NB4 (cell line): ENCODE measurements at places on chromosomes 3 and 15.

- DNase-seq, result peak; percentile 72
Measured at GRCh38 chr15:33226559-33227181, 32.2 kb upstream of the FMN1 start.

DNA sequence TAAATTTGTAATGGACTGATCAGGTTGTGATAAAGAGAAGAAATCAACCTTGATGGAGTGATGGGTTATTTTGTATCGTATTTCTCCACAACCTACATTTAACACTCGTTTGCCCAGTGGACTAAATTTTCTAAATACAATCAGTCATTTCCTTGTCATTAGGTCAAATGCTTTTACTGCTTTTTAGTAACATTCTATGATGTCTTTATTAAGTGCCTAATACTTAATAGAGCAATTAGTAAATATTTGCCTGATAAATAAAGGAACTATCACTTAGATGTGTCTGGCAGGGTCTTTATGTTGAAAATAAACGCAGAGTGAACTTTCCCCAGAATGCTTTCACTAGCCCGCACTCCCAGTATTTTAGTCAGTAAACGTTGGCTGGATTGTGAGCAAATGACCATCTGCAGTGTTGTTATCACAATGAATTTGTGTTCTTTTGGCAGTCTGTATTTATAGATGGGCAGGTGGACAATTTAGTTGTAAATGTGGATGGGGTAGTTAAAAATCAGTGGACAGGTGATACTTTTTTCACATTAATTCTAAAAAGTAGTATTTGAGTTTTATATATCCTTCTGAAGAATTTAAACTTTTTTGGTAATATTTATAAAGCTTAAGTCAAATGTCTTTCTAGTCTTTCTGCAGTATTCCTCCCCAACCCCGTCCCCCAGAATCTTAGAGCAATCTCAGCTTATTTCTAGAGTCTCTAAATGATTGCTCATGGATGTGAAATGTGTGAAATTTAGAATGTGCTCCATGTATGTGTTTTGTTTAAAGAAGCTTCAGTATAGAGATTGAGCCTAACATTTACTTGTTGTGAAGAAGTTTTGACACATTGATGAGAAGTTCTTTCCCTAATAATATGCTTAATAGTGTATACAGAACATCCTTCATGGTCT is 4.9 kb downstream of the USP3 start:
- no peak for DNase-seq

DNA sequence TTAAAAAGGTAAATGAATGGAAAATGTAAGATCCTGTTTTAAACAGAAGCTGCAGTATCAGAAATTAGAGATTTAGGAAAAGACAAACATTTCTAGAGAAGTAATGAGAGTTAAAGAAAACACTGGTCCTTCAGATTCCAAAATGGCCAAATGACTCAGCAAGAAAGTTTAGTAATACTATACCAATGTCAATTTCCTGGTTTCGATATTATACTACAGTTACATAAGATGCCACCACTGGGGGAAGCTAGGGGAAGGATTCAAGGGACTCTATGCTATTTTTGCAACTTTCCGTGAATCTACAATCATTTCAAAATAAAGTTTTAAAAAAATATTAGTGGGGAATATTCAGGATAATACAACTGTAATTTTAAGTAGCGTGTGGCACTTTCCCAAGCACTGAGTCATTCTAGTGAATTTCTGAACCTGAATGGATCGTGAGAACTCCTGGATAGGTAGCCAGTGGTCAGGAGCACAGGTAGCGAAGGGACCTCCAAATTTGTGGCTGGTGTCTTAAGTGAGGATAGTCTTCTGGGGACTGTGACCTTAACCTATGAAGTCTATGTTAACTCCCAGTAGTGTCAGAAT is 37.6 kb downstream of the TMCC1 start:
- peak; percentile 72 for DNase-seq

DNA sequence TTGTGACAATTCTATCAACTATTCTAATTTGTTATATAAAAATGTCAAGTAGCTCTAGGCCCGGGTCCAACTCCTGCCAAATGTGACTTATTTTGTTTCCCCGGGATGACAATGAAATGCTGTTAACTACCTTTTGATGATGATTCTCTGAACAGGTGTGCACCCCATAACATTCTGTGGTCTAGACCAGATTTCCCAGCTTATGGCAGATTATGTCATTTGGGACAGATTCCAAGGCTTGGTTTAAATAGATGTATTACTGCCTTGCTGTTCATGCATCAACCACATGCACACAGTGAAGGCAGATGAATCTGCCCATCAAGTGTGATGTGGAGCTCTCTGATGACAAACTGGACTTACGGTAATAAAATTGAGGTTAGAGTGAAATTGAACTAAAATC is 150.5 kb downstream of the MECOM start:
- no peak for DNase-seq

DNA sequence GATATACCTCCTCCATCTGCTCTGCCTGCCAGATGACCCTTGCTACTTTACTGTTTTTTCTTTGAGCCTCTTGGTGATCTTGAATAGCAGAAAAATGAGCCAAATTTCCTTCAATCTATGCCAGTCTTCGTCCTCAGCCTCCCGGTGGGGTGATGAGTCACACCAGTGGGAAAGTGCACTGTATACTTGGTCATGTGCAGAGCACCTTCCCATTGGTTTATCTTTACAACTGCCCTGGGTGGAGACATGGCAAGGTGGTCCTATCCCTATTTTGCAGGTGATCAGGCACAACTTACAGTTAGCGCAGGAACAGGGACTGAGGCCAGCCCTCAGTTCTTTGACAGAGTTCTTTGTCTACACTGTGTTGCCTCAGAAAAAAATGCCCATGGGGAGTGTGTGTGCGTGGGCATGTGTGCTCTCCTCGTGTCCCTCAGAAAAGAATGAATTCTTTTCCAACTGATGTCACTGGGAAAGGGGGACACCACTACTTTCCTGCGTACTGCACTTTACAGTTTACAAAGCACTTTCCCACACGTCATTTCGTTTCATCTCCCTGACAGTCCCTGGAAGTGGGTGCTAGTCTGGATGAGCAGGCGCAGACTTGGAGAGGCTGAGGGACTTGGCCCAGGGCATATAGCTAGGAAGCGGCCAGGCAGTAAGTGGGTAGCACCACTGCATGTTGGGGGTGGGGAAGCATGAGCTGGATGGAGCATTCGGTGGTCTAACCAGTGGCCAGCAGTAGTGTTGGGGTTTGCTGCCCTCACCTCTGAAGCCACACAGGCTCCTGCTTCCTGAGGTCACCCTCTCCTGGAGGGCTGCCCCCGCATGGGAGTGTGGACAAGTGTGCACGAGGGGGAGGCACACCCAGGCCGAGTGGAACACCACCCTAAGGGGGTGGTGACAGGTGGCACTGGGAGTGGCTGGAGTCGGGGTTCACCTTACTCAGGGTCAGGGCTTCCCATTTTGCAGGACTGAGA is 24.1 kb downstream of the SMAD3 start:
- DNase-seq, result peak; percentile 56

- no peak for DNase-seq
Measured at GRCh38 chr3:180563406-180563805, 38.6 kb upstream of the TTC14 start.

DNA sequence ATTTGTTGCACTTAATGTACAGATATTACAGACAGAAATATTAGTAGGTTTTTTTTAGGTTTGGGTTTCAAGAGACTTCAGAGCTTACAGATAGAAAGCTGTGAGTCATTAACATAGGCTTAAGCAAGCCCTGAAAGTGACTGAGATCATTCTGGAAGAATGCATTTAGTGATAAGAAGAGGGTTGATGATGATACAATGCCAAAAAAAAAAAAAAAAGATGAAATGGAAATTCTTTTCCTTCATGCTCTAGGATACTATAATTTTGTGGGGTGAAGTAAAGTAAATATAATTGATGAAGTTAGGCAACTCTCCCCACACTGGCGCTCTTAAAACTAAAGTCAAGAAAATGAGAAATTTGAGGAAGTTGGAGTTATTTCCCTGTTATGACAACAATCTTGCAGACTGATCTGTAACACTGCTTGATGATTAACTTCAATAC is 169.4 kb upstream of the ZNF385D start:
- DNase-seq, result no peak

GRCh38 chr3:57256844-57257243 is 29.3 kb downstream of the APPL1 start:
- no peak for DNase-seq

GRCh38 chr3:195441476-195441991 is 1.3 kb downstream of the ACAP2 start:
- no peak for DNase-seq

GRCh38 chr15:72725446-72725845 is 39.4 kb downstream of the BBS4 start:
- no peak for DNase-seq

- no peak for DNase-seq
Measured at GRCh38 chr3:108029466-108029865, 61.4 kb downstream of the CD47 start.

DNA sequence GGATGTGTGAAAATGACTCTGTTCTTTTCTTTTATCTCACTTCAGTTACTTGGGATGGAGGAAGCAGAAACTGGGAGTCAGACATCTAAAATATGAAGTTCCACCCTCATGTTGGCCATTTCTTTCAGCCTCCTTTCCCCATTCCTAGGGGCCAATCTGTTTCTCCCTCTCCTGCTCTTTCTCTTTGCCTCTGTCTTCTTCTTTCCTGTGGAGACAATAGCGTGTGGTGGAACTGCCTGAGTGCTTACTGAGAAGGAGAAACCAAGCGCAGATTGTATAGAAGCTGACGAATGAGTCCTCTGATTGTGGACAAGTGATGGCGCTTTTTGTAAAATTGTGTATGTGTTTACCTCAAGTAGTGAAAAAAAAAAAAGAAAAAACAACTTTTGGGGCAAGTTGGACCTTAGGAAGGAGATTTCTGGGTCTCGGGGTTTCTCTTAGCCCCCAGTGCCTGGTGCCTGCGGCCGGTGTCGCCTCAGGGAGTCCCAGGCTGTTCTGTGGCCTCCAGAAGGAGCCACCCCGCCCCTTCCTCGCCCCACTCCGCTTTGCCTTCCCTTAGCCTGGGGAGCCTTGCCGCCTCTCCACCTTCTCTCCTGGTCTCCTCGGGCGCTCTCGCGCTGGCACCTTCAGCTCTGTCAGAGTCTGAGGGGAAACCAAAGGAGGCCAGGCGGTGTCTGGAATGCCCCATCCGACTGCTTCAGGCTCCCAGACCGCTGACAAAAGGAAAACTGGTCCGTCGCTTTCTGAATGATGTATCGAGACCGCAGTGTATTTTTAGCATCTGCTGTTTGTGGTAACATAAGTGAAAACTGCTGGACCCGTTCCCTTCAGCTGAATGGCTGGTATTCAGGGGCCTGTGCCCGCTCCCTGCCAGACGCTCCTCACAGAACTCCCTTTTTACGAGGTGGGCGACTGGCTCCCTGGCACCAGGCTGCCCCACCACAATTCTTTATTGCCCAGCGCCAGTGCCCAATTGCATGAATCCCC is 30.1 kb downstream of the SCG5 start:
- no peak for DNase-seq

DNA sequence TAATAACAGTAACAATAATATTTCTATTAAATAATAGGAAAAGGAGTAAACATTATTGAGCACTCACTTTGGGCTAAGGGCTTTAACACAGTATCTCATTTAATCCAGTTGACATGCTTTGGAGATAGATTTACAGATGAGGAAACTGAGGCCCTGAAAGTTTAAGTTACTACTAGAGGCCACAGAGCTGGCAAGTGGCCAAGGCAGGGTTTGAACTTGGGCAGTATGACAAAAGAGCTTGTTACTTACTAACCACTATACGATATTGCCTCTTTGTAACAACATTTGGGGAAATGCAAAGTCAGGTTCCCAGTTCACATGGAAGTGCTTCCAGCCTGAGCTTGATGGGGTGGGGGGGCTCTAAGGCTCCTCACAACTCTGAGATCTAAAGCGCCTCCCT is 149.1 kb upstream of the LMCD1 start:
- no peak for DNase-seq

GRCh38 chr3:10393514-10393913 is 72.6 kb upstream of the SEC13 start:
- no peak for DNase-seq

DNA sequence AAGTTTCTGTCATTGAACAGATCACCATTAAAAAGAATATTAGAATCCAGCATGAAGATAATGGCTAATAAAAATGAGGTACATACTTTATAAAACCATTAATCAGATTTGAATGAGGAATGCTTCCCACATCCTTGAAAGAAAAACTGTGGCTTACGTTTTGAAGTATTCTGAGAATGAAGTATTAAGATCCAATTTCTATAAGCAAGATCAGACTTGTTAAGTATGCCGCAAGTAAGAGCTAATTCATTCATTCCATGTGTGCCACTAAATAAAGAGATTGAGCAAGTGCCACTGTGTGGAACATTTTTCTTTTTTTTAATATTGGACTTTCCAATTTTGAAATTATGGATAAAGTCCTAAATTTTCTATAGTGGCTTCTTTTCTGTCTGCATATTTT is 30.6 kb downstream of the NMD3 start:
- DNase-seq, result no peak

GRCh38 chr15:96774216-96774615 is 443.7 kb downstream of the NR2F2 start:
- DNase-seq, result no peak

- DNase-seq, result no peak
Measured at GRCh38 chr3:37953707-37954394, 36.7 kb upstream of the VILL start.

DNA sequence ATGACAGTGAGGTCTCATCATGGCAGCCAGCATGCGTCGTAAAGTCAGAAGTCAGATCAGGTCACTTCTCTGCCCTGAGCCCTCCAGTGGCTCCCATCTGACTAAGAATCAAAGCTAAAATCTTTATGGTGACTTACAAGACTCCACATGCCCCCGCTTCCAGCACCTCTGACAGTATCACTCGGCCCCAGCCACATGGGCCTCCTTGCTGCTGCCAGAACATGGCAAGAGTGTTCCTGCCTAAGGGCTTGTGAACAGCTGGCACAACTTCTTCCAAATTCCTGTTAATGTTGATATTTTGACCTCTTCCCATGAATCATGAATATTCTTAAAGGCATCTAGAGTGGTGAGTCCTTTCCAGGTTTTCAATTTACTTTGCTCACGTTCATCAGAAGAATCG is 20.5 kb downstream of the POLR2M start:
- no peak for DNase-seq

DNA sequence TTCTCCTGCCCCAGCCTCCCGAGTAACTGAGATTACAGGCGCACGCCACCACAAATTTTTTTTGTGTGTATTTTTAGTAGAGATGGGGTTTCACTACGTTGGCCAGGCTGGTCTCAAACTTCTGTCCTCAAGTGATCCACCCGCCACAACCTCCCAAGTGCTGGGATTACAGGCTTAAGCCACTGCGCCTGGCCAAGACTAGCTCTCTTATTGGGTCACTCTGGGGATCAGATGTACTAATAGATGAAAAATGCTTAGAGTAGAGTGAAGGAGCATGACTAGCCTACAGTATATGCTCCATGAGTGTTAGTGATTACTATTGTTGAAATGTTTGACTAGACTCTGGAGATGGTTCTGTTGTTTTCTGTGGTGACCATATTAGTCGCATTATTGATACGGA is 21.8 kb downstream of the RARB start:
- no peak for DNase-seq

DNA sequence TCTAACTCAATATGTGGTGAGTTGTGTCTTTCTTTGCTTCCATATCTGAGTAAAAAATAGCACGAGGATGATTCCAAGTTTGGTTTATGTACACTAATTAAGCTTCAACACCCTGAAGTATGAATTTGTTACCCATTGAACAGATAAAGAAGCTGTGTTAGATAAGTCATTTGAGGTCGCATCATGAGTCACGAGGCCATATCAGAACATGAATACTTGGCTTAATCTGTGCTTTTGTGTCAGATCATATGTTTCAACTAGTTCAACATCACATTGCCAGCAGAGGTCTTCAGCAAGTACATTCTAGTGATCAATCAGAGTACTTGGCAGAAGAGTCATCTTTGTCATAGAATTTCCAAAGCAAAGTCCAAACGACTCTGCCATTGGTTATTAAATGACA is 26.3 kb upstream of the MITF start:
- DNase-seq, result no peak
